ENCODE measurements at places on chromosomes 3 and 15.

DNA sequence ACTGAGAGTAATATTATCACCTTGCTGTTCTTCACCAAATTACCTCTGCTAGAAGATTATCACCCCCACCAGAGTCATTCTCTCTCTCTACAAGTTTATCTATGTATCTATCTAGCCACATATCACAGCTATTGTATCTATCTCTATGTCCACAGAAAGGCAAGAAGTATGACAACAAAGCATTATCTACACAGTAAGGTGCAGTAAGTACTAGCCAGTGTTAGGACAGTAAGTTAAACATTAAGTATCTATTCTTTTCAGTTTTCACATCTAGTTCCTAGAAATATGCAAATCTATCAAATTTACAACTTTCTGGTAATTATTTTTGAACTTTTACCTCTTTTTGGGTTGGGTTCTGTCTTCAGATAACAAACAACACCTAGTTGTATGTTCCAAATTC lies 26.5 kb upstream of the XXYLT1 start:
- H3K27ac ChIP-seq: peak overlapping the region; percentile 1
- H3K4me1 ChIP-seq: no peaks in the 10 kb centered on the region
- no peak overlapping the region for H3K4me3 ChIP-seq
- no peaks in the 10 kb centered on the region for H3K27me3 ChIP-seq

GRCh38 chr3:37458162-37459120 lies 284.1 kb upstream of the LRRFIP2 start:
- no peaks in the 10 kb centered on the region for H3K36me3 ChIP-seq
- no peak overlapping the region for H3K27ac ChIP-seq
- DNase-seq: no peak
- H3K27me3 ChIP-seq: peaks cover 79% of the 10 kb centered on the region

GRCh38 chr3:73404435-73404834 lies 220.3 kb downstream of the PDZRN3 start:
- no peaks in the 10 kb centered on the region for H3K36me3 ChIP-seq
- H3K27ac ChIP-seq: no peak overlapping the region
- H3K27me3 ChIP-seq: no peaks in the 10 kb centered on the region
- H3K4me3 ChIP-seq: no peak overlapping the region
- DNase-seq: no peak

- H3K4me3 ChIP-seq: no peak overlapping the region
- H3K4me1 ChIP-seq: peaks cover 16% of the 10 kb centered on the region
- peak overlapping the region; percentile 66 for H3K27ac ChIP-seq
- no peak for DNase-seq
Observed at GRCh38 chr15:76576523-76577279, 240.1 kb downstream of the ISL2 start.

DNA sequence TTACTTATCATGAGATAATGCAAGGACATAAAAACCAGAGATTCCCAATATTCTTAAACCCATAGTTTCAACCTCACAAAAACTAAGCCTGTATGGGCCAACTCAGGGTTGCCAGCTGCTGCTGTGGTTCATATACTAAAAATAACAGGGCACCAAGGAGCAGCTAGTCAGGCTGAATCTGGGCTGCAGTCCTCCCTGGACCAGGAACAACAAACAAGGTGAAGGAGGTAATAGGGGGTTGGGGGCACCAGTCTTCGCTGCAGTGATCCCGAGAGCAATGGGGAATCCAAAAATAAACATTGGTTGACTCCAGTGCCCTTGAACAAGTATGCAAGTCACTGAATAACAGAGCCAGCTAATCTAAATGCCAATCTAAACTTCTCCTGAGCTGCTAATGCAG lies 108.9 kb downstream of the MECOM start:
- no peaks in the 10 kb centered on the region for H3K4me1 ChIP-seq
- H3K27ac ChIP-seq: no peak overlapping the region
- no peak for DNase-seq
- H3K27me3 ChIP-seq: peaks cover 15% of the 10 kb centered on the region
- H3K36me3 ChIP-seq: no peaks in the 10 kb centered on the region

GRCh38 chr3:19539518-19540392 lies 391.4 kb downstream of the KCNH8 start:
- H3K4me3 ChIP-seq: no peak overlapping the region
- no peak overlapping the region for H3K27ac ChIP-seq
- DNase-seq: no peak
- no peaks in the 10 kb centered on the region for H3K36me3 ChIP-seq
- H3K4me1 ChIP-seq: peaks cover 5% of the 10 kb centered on the region
- H3K27me3 ChIP-seq: no peaks in the 10 kb centered on the region

DNA sequence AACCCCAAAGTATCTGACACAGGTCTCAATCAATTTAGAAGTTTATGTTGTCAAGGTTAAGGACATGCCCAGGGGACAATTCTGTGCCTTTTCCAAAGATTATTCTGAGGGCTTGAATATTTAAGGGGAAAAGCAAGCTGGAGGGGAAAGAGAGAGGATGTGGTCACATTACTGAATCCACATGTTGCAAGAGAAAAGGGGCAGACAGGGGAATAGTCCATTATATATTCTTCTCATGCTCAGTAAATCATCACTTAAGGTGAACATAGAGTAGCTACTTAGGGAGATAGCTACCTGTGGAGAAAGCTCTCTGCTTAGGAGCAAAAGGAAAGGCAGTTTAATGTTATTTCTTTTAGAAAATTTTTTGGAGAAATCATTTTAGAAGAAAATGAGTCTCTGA lies 751.6 kb downstream of the SI start:
- no peak for DNase-seq
- H3K27me3 ChIP-seq: no peaks in the 10 kb centered on the region
- H3K4me3 ChIP-seq: no peak overlapping the region
- no peak overlapping the region for H3K27ac ChIP-seq

- no peak overlapping the region for H3K4me3 ChIP-seq
- H3K27ac ChIP-seq: no peak overlapping the region
- no peak for DNase-seq
- H3K27me3 ChIP-seq: no peaks in the 10 kb centered on the region
Observed at GRCh38 chr15:43347114-43347513, 16.7 kb upstream of the LCMT2 start.

GRCh38 chr15:82568986-82569385 lies 28.7 kb upstream of the RPS17 start:
- no peak overlapping the region for H3K4me3 ChIP-seq

Measured in central memory CD8-positive, alpha-beta T cell (primary cell).